NCI-H187 treated with DMSO at 0.1 percent for 48 hours (cell line): ENCODE measurements at places on chromosomes 12 and 14.

DNA sequence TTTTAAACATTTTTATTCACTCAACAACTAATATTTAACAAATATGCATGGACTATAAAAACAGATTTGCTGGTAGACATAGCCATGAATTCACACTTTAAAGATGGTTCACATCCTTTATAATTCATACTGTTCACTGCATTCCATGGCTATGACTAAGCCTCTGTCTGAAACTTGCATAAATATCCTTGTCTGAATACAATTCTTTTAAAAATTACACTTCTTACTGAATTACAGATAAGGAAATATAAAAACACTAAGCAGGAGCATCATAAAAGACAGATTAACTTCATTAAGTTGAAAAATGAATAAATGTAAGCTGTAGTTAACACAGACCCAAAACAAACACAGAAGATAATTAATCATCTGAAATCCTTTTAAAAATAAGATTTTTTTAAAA is 53.8 kb downstream of the GXYLT1 start:
- DNase-seq = no peak

DNA sequence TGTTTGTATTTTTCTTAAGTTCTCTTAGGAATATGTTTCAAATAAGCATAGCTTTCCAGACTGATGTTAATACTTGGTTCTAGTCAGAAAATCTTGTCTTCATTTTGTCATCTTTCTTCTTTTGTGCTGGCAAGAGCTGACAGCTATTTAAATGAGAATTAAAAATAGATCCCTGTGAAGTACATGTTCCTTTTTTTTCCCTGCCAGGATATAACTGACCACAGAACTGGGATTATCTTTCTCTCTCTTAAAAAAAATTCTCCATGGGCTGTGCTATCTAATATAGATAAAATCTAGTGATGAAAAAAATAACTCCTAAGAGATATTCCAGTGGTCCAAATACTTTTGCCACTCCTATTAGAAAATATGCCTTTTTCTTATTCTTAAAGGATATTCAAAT is 163.4 kb downstream of the AKAP6 start:
- DNase-seq = no peak

DNA sequence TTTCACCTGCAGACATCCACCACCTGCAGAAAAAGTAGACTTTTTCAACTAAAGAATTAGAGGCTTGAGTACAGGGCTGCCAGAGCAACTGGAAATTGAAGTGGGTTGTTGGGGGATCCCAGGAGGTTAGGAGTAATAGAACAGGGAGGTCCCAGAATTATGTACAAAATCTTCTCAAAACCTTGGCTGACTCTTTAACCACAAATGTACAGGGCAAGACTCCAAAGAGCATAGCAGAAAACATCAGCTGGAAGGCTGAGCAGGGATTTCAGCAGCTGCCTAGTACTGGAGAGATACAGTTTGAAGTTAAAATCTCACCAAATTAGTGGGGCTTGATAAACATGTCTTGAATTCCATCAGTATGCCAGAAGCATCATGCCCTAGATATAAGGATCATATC is 191.6 kb downstream of the CRADD start:
- DNase-seq = no peak

GRCh38 chr12:57626111-57626920 is 6.7 kb downstream of the B4GALNT1 start:
- no peak for DNase-seq

- DNase-seq = no peak
Measured at GRCh38 chr14:101916816-101917412, 47.5 kb upstream of the DYNC1H1 start.

GRCh38 chr14:99753225-99754140 is 39.7 kb upstream of the EML1 start:
- DNase-seq = no peak

DNA sequence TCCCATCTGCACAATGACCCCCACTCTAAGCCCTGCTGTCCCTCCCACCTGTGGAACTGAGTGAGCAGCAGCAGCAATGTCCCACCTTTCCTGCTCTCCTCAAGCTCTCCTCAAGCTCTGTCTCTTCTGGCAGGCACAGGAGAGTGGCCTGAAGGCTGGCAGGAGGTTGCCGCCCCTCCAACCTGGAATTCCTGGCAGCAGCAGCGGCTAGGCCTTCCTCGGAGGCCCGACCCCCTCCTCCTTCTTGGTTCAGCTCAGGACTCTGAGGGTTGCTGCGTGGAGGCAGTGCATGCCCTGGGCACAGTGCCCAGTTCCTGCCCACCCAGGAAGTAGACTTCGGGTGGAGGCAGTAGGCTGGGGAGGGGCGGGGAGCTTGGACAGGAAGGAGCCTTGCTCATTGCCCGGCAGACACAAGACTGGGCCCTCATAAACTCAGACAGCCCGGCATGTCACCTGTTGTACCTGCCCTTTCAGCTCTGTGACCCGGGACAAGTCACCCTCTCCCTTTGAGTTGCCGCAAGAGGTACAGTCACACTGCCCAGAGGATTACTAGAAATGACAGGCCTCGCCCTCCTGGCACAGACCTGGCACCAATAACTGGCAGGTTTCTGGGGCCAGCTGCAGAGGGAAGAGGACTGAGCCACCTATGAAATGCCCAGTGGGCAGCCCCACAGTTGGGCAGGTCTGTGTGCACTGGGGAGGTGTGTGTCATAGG is 2.1 kb upstream of the SERPINA1 start:
- no peak for DNase-seq

GRCh38 chr14:91375720-91376452 is 41.7 kb downstream of the CCDC88C start:
- no peak for DNase-seq

DNA sequence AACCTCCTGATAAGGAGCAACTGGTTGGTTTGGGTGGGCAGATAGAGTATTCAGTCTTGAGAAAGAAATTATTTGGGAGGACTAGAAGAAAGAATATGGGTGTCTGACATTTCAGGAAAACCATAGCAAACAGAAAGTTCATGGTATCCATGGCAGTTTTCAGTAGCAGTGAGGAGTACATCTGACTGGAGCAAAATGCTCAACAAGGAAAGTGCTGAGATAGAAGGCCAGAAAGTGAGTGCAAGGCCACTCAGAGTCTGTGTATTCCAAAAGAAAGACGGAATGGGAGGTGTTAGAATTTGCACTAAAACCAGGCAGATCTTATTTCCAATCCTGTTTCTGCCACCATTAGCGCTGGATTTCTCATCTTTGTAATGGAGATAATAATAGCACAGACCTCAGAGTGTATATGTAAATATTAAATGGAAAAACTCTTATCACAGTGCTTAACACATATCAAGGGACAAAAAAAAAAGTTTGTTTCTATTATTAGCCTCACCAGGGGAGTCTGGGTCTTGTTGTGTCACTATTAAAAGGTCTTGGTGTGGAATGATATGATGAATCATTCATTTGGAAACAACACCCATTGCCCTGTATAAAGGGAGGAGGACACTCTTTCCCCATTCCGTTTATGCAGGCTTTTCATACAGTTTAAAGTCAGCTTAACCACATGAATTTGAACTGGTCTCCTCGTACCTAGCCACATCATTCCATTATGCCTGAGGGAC is 349.8 kb downstream of the IPO8 start:
- no peak for DNase-seq

GRCh38 chr12:110088936-110089335 is 35.2 kb upstream of the IFT81 start:
- DNase-seq = no peak

- no peak for DNase-seq
Measured at GRCh38 chr14:59541731-59542130, 34.9 kb downstream of the CCDC175 start.

DNA sequence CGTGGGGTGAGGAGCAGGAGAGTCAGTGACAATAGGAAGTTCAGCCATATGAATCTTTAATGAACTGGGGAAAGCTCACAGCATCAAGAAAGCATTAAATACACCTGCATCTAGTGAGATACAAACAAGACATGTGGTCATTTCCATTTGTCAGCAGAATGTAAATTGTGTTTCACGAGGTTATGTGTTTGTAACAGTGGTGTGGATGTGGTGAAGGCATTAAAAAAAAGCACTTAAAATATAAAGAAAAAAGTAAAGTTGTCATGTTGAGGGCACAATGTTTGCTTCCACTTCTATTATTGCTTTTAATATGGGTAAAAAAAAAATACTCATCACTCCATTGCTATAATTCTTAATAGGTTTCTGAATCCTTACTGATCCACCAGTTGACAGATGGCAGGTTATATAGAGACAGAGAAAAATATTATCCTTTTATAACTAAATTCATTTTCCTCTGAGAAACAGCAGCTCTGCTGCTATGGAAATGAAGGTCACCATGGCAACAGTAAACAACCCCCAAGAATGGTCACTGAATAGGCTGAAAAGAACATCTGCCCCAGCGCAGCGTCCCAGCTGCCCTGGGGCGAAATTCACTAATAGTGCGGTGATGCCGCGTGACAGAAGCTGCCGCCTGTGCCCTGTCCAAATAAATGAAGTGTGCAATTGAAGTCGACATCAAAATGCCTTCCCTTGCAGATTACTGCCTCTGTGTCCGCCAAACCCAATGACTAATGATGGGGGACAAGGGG is 226.1 kb downstream of the FOXN3 start:
- no peak for DNase-seq

DNA sequence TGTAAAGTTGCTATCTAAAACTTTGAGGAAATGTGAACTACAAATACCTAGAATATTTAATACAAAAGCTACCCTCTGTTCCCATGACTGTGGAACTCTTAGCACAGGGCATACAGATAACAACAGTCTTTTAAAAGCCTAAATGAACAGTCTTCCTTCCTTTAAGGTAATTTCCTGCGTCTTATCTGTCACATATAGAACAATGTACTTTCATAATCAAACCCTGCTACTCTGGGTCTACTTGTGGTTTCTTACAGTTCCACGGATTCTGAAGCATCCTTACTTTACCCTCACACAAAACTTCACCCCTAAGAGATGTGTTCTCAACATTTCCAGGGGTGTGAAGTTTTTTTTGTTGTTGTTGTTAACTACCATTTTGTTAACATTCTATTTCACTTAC is 5.1 kb downstream of the PKP2 start:
- no peak for DNase-seq

DNA sequence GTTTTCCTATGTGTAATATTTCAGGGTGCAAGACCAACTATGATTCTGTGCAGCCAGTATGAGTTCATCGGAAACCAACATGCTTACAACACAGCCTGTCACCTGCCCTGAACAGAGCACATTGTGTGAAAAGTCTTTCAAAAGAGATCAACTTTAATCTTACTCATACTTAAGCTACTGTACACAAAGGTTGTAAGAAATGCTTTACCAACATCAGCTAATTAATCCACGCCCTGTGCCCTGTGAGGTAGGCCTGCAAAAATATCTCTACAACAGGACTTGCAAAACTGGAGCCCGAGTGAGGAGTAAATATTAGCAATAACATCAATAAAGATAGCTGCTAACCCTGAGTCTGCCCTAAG is 15.1 kb downstream of the APPL2 start:
- no peak for DNase-seq

DNA sequence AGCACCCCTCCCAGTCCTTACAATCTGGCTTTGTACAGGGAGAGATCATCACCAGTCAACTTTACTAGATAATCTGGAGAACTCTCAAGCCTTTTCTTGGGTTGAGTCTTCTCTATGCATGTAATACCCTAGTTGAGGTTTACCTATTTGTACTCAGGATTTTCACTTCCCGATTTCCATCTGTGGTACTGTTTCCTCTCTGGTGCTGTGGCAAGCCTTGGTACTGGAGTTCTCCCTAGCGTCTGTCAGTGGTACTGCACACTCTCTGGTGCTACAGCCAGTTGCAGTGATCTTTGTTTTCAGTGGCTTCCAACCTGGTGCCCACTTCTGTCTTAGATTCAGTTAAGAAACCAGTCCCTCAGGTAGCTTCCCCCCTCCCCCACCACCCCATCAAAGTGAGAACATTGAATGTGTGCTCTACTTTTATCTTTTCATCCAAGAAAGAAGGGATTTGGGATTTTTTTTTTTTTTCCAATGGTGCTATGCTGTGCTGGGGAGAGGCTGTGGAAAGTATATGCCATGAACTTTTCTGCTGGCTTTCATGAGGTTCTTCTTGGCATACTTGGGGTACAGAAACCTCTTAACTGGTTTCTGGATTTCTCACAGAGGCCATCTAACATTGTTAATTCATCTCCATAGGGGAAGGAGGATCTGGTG is 69.4 kb upstream of the EVL start:
- DNase-seq = no peak

DNA sequence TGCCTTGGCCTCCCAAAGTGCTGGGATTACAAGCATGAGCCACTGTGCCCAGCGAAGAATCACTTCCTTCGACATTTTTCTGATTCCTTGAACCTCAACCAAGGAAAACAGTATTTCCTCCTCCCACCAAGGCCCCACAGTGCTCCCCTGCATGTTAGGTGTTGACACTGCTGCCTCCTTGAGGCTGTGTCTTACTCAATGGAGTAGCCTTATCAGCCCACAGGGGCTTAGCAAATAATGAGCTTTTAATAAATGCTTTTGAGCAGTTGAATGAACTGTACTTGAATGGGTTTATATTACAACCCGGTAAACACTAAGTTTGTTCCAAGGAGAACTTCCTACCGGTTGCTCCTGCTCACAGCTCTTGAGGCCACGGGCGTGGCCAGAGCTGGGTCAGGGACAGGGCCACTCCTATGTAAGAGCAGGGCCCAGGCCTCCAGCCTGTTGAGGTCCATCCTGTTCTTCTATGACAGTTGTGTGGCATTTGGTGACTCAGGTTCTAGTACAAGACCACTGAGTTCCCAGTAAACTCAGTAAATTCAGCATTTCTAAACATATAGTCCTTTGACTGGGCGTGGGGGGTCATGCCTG is 36.8 kb upstream of the TUBA1A start:
- no peak for DNase-seq

DNA sequence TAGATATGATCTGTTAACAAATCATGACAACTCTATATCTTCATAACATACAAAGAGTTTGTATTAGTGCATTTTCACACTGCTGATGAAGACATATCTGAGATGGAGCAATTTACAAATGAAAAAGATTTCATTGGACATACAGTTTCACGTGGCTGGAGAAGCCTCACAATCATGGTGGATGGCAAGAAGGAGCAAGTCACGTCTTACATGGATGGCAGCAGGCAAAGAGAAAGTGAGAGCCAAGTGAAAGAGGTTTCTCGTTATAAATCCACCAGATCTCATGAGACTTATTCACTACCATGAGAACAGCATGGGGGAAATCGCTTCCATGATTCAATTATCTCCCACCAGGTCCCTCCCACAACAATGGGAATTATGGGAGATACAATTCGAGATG is 157.6 kb downstream of the DUSP6 start:
- no peak for DNase-seq
